ENCODE measurements at places on chromosomes 3 and 15.

- DNase-seq: peak; percentile 35
Observed at GRCh38 chr3:47250309-47251060, 32.1 kb downstream of the KIF9 start.

DNA sequence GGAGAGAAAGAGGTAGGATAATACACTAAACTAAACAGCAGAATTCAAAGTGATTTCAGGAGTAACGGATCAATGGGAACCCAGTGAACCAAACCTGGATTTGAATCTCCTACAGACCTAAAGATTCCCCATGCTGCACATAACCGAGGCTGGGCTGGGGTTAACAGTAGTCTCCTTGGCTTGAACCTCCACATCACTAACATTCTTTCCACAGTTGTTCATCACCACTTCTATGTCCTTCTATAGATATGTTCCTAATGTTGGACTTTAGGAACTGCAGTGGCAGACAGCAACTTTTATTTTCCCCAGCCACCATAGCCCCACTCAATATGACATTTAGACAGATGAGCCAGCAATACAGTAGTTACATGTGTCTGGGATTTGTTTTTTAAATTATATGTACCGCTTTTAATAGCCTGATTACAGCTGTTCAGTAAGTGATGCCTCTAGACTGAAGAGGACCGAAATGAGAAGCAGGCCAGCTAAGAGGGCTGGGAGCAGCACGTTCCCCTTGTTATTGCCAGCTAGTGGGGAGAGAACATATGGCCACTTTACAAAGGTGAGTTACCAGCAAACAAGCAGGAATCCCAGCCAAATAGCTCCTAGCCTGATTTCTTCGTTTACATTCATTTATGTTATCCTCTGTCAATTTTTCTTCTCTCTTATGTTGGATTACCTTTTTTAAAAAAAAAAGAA lies 472.6 kb upstream of the CDIN1 start:
- no peak for DNase-seq

- no peak for DNase-seq
Observed at GRCh38 chr3:55185380-55185779, 257.5 kb upstream of the LRTM1 start.

DNA sequence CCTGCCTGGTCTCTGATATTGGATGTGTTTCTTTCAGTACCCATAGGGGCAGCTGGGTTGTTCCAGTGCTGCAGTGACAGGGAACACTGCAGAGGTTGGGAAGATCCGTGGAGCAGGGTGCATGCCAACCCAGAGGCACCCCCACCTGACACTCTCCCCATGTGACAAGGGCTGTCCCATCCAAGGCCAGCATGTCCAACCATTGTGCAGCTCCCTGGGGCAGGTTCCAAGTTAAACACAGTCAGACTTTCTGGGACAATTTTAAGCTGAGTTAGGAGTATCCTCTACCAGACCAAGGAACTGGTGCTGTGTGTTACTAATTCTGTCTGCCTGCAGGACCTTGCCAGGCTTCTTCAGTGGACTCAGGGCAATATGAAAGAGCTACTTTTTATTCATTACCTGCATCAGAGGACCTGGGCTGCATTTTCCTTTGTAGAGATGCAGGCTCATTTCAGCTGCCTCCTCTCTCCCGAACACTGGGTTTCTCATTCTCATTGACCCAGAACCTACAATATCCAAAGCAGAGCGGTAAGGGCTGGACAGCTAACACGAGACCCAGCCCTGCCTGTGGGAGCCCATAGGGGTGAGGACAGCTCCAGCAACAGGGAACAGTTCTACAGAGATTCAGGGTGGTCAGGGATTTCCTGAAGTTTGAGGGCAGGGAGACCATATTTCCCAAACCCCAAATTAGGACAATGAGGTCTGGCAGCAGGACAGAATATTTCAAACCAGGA lies 72.7 kb downstream of the SPSB4 start:
- DNase-seq: no peak

GRCh38 chr3:136184703-136185102 lies 11.4 kb downstream of the MSL2 start:
- no peak for DNase-seq

GRCh38 chr15:70375006-70375431 lies 277.3 kb upstream of the TLE3 start:
- DNase-seq: no peak

DNA sequence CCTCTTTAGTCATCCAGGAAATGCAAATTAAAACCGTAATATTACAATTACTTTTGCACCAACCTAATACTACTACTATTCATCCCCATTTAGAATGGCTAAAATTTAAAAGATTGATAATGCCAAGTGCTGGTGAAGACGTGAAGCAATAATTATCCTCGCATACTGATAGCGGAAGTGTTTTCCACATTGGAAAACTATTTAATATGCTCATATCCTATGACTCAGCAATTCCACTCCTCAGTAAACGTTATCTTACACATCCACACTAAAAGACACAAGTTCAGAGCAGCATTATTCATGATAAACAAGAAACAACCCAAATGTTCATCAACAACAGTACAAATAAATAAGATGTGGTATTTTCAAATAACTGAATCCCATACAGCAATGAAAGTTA lies 70.6 kb downstream of the VPS13C start:
- DNase-seq: no peak

- DNase-seq: no peak
Observed at GRCh38 chr3:47605652-47606051, 27.0 kb upstream of the CSPG5 start.

DNA sequence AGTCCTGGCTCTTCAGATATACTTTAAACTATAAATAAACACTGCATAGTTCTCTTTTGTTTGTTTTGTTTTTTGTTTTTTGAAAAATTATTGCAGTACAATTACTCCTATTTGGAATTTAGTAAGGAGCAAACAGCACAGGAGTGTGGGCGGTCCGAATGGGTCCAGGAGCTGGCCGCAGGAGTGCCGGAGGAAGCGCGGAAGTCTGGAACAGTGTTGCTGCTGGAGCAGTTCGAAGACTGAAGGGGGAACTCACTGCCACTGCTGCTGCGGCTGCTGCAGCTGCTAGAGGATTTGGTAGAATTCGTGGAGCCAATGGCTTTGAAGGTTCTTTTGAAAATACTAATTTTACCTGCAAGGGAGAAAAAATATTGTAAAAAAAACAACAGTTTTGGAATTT lies 329.9 kb downstream of the ZNF385D start:
- DNase-seq: no peak

DNA sequence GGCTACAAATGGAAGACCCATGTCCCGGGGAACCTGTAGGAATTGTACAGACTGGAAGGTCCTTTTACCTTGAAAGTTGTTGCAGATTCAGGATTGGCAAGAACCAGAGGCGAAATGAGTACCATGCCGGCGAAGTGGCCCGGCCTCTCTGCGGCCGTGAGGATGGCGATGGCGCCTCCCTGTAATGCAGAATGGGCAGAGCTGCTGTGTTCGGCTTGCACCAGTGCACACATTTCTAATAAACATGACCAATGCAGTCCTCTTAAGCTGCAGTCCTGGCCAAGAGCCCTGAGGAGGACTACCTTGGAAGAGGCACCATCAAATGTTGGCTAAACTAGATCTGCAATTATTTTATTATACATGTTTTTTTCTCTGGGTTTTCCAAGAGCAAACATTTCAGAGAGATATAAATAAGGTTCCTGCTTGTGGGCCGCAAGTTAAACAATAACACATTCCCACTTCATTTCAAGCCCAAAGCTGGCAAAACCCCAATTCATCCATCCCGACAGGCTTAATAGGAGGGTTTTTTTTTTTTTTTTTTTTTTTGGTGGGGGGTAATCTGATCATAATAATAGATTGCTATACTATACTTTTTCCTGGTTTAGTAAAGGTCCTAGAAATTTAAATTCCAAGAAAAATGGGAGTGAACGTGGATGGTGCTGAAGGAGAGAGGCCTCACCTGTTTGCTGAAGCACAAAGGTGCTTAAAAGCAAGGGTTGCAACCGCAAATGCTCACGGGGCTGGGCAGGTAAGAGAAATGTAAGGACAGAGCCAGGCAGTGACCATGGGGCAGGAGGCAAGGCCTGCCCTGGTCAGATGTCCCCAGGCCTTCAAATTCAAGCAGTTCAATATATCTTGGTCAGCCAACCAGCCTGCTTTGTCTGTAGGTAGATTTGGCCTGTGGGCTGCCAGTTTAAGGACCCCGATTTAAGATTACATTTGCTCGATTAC lies 48.5 kb downstream of the ABTB1 start:
- DNase-seq: no peak

GRCh38 chr3:53816425-53816824 lies 29.8 kb downstream of the CHDH start:
- DNase-seq: no peak

DNA sequence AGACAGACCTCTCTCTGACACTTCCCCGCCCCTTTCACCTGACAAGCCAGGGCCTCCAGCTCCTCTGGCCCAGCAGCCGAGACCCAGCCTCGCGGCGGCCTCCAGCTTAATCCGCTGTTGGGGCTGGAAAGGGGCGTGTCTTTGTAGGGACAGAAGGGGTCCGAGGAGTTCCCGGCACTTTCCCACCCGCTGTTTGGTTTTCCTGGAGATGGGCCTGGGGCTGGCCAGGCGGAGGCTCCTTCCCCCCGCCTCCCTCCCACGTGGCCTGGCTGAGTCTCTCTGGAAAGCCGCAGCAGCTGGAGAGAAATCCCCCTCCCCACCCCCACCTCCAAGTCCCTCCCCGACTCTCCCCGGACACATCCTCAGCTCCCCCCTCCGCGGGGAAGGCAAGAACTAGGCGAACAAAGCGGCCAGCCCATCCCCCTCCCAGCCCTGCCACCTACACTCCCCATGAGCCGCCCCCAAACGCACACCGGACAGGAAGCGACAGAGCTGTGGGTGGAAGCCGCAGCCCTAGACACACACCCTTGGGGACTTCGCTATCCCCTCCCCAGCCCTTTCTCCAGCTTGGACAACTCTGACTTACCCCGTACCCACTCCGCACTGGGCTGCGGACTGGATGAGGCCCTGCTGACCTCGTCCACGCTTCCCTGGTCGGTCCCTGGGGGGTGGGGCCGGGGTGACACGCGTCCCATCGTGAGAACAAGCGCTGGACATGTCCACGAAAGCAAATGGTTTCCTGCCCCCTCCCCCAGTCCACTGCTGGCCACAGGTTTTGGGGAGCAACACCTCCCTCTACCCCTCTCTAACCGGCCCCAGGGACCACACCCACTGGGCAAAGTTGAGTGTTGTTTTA lies 1.2 kb downstream of the IGDCC4 start:
- peak; percentile 95 for DNase-seq

GRCh38 chr3:102400142-102400541 lies 34.7 kb upstream of the ZPLD1 start:
- DNase-seq: no peak

- DNase-seq: no peak
Observed at GRCh38 chr15:28096411-28096669, 2.8 kb downstream of the OCA2 start.

DNA sequence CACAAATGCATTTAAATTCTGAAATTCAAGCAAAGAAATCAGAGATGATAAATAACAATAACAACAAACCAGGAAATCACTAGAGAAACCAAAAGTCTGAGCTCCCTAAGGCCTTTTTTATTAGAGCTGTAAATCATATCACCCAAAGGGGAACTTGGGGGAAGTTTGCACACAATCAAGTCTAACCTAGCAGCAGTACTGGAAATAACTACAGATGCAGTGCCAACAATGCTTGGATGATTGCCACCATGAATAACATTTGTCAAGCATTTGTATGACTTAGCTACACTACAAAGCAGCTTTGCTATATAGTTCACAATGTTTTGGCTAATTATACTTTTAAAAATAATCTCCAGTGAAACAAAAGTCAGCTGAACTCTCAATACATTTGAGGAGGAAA lies 27.8 kb downstream of the SHQ1 start:
- no peak for DNase-seq

DNA sequence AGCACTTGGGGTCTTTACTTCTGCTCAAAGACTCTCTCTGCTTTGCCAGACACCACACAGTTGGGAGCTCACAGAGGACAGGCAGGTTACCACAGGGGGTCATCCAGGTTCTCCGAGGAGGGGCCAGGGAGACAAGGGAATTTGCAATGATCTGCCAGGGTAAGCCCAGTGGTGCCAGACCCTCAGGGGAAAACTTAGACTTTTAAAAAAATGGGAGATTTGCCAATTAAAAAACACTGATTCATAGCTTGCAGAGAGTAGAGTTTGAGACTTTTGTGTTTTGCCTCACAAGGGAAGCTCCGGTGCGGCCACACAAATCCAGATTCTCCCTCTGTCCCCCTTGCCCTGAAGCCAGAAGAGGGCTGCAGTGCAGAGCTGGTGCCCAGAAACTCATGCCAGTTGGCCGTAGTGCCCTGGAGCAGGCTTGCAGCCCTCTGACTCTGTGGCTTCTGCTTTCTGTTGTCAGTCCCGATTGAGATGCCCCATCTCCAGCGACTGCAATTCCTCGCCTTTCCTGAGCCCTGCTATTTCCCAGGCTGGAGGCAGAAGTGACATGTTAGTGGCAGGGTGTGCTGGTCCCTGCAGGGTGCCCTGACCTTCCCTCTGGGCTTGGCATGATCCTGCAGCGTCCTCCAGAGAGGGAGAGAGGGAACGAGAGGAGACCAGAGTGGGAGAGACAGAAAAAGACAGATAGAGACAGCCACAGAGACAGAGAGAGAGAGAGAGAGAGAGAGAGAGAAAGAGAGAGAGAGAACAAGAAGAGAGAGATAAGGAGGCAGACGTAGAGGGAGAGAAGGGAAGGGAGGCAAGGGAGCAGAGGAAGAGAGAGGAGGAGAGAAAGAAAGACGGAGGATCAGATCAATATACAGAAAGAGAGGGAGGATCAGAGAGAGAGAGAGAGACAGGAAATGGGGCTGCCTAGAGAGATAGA lies 46.0 kb downstream of the RHCG start:
- DNase-seq: no peak

GRCh38 chr3:128482666-128483656 lies 10.0 kb downstream of the GATA2 start:
- DNase-seq: no peak

GRCh38 chr3:73674280-73674679 lies 49.5 kb upstream of the PDZRN3 start:
- DNase-seq: no peak

- no peak for DNase-seq
Observed at GRCh38 chr3:72011485-72011884, 226.5 kb upstream of the PROK2 start.

DNA sequence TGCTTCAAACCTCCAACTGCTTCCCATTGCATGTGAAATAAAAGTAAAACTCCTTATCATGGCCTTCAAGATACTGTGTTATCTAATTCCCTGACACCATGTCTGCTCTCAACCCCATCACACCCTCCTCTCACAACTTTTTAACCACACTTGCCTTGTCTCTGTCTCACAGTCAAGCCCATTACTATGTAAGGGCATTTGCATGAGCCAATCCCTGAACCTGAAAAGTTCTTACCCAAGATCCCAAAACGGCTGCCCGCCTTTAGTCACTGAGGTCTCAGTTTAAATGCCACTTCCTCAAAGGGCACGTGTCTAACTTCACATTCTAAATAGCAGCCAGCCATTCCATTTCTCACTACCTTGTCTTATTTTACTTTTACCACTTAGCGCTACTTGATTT lies 83.1 kb downstream of the SST start:
- no peak for DNase-seq

Data from iPS DF 6.9 (cell line).